ENCODE measurements at places on chromosomes 5 and 9.

DNA sequence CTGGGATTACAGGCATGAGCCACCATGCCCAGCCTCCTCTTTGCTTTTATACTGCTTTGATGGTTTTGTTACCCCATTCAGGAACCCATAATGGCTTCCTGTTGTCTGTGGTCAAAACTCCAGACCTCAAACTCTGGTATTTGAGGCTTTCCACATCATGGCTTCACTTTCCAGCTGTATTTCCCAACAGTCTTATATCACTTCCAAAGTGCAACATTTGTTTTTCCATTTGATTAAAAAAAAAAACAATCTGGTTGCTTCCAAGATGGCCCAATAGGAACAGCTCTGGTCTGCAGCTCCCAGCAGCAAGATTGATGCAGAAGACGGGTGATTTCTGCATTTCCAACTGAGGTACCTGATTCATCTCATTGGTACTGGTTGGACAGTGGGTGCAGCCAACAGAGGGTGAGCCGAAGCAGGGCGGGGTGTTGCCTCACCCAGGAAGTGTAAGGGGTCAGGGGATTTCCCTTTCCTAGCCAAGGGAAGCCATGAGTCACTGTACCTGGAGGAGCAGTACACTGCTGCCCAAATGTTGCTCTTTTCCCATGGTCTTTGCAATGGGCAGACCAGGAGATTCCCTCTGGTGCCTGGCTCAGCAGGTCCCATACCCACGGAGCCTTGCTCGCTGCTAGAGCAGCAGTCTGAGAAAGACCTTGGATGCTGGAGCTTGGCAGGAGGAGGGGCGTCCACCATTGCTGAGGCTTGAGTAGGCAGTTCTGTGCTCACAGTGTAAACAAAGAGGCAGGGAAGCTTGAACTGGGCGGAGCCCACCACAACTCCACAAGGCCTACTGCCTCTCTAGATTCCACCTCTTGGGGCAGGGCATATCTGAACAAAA lies 458.4 kb downstream of the KDM4C start:
- no peak for DNase-seq

DNA sequence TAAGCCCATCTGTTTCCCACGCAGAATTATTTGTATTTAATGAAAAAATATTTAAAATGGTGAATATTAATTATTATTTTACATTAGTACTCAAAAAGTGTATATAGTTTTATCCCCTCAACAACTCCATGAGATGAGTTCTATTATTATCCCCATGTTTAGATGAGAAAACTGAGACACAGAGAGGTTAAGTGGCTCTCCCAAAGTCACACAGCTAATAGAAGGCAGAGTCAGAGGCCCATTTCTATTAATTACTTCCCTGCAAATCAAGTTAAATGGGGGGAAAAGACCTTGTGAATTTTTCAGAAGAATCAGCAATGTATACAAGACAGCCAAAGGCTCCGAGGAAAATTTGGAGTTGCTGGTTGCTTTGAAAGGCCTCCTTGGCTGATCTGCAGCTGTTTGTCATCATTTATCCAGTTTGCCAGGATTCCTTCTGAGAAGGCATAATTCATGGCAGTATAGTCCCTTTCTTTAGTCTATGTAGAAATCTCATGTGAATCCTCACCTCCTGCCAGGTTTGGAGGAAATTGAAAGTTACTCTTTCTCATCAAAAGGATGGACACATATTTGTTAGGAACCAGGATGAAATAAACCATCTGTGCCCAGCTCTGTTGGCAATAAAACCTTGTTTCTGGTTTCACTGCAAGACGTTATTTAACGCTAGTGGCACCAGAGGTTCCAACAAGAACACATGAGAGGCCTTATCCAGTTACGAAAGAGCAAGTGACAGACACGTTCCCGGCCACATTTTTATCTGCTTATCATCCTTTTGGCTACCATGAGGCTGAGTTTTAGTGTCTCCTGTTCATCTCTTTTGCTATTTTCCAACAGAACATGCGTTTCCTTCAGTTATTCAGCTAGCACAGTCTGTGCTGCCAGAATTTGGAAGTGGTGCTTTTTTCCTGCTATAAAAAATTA lies 621 bp downstream of the FYB1 start:
- DNase-seq = no peak

- DNase-seq = no peak
Measured at GRCh38 chr9:126149661-126150060, 177.0 kb upstream of the MVB12B start.

- no peak for DNase-seq
Measured at GRCh38 chr5:180135128-180135955, 63.8 kb upstream of the RNF130 start.

DNA sequence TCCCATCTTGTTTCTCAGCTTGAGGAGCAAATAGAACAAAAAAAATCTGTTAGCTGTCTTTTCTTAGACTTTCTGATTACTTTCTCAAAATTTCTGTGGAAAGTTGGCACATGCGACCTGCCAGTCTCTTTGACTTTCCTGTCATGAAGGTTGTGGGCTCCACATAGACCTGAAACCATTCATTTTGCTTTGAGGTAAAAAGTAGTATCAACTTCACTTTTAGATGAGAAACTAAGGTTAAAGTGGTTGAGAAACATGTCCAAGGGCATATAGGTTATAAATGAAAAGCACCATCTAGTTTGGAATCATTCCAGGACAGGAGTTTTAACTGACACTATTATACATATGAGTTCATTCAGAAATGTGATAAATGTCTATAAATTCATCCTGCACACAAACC lies 42.7 kb downstream of the ST8SIA4 start:
- no peak for DNase-seq

- DNase-seq = no peak
Measured at GRCh38 chr5:176887252-176887849, 11.8 kb downstream of the HK3 start.

DNA sequence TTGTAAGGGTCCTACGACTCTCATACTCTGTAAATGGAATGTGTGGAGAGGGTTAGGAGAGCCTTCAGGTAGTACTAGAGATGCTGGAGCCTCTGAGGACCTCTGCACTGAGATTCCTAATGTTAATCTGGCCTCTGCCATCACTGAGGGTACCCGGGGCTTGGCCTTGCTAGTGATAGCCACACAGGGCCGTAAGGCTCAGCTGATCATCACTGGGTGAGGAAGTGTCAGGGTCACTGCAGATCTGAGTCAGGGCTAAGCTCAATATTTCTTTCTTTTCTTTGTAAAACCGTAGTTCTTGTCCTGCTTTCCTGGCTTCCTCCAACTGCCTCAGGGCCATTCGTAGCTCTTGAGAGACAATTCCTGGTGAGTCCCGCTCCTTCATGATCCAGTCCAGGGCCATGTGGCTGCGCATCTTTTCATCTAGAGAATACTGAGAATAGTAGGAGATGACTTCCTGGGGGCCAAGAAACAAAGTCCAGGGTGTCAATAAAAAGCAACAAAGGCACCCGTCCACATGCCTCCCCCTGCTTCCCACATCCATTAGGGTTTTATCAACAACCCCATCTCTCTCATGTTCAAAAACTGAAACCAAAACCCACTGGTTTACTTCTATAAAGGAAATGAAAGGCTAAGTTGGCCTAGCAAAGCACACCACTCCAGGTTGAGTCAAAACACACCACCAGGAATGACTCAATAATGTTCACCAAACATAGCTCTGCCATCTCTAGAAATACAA lies 47.7 kb downstream of the LIX1 start:
- DNase-seq = no peak

DNA sequence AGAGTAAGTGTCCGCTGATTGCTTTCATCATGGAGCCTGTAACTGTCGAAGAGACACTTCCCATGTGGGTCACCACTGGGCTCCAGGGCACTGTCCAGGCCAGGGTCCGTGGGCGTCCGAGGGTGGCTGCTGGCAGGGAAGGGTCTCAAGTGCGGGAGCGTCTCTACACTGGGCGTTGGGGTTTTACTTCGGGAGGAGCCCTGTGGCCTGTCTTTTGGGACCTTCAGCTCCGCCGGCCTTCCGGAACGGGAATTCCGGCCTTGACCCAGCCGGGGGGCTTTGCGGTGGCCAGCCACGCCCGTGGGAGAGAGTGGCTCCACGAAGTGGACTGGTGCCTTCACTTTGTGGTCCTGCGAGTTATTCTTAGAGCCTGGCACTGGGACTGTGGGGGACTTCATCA lies 86.2 kb downstream of the CAMSAP1 start:
- no peak for DNase-seq

DNA sequence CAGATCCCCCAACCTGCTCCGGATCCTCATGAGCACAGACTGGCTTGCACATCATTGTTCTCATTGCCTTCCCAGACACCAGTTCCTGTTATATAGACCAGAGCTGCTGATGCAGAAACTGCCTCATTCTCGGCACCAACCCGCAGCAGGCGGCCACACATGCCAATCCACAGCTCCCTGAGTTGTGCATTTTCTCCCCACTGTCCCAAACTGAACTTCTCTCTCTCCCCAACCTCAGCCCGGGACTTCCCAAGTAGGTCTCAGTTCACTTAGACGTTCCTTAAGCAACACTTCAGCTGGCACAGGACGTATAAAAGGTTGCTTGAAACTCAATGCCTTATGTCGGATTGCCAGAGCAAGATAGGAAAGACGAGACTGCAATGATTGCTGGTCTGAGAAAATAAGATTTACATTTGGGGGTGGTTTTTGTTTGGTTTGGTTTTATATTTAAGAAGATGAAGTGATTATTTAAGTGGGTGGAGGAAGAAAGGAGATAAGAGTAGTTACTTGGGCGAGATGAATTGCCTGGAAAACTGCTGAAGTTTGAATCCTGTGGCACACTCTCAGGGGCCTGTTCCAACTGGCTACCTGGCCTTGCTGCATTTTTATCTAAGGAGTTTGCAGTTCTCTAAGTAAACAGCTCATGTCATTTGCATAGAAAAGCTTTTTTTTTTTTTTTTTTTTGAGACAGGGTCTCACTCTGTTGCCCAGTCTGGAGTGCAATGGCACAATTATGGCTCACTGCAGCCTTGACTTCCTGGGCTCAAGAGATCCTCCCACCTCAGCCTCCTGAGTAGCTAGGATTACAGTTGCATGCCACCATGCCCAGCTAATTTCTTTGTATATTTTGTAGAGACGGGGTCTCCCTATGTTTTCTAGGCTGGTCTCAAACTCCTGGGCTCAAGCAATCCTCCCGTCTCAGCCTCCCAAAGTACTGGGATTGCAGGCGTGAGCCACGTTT lies 155.4 kb downstream of the GOLPH3 start:
- no peak for DNase-seq

DNA sequence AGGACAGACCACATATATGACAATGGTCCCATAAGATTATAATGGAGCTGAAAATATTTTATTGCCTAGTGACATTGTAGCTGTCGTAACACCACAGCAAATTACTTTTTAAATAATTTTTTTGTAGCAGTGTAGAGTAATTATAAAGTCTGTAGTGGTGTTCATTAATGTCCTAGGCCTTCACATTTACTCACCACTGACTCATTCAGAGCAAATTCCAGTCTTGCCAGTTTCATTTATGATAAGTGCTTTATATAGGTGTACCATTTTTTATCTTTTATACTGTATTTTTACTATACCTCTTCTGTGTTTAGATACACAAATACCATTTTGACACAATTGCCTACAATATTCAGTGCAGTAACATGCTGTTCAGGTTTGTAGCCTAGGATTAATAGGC lies 67.6 kb downstream of the TLE4 start:
- DNase-seq = no peak

DNA sequence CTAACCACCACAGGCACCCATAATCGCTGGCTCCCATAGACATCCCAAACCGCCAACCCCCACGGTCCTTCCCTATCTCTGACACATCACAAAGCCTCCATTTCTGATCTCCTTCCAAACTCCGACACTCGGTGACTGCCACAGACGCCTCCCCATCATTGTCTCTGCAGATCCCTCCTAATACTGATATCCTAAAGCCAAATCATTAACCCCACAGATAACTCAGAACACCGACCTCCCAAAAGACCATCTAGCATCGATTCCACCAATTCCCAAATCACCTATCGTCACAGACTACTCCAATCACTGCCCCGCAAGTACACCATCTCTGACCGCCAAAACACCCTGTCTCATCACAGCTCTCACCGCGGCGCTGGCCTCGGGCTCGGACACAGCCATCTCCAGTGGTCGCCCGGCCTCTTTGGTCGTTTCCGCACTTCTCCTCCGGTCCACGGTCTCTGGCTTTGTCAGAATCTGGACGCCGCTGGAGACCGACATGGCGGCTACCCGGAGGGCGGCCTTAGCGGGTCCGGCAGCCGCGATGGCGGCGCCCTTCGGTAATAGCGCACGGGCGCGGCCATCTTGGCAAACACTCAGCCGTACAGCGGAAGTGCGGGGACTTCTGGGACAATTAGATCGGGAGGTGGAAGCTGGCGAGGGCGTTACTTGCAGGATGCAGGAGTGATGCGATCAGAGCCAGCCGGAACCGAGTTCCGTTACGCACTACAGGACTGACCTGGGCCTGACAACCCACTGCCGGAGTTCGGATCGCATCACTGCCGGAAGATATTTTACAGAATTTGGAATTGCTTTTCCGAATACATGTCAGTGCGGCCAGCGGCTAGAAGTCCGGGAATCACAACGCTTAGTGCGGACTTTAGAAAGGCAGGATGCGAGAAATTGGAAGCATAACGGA lies at the start of gene ZFP37:
Gene ZFP37, minus strand, starts transcription at position 534 of the 916 bp plus-strand sequence. Its CDS starts 36 bp downstream, at position 498.
- DNase-seq = peak; percentile 59

GRCh38 chr9:13756943-13757342 lies 477.5 kb upstream of the MPDZ start:
- DNase-seq = no peak

DNA sequence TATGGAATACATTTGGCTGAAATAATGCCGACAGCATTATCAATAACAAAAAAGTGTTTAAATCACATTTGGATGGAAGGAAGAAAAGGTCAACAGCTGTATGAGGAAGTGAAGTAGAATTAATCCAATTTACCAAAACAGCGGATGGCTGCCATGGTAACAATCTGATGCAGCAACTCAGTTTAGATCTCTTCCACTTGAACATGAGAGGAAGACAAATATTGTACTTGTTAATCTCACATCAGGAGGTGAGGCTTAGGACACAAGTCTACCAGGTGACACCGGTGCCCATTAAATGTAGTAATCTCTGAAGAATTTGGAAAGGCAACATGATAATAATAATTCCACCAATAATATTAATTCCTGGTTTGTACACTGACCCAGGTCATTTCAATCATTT lies 2.4 kb downstream of the RASEF start:
- no peak for DNase-seq

DNA sequence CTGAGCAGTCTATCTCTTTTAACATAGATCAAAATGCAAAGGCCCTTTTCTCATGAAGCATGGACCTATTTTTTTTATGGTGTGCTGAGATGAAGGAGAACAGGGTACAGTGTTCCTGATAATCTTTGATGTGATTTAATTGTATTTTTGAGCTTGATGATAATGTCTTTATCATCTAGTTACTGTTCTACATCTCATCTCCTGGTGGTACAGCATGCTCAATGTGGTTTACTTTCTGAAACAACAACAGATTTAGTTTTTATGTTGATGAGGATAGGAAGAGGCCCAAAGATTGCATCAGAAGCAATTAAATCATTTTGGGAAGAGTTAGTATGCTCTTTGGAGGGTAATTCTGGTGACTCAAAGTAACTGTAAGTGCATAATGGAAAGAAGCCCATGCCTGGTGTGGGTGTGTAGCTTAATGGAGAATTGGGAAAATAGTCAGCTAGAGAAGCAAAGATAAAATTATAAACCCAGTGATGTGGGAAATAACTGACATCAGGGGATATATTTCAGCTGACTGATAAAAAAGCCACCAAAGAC lies 123.0 kb upstream of the KCNN2 start:
- no peak for DNase-seq
